Peyer's patch (tissue), 4 donors: ENCODE measurements at places on chromosomes 6 and 20.

DNA sequence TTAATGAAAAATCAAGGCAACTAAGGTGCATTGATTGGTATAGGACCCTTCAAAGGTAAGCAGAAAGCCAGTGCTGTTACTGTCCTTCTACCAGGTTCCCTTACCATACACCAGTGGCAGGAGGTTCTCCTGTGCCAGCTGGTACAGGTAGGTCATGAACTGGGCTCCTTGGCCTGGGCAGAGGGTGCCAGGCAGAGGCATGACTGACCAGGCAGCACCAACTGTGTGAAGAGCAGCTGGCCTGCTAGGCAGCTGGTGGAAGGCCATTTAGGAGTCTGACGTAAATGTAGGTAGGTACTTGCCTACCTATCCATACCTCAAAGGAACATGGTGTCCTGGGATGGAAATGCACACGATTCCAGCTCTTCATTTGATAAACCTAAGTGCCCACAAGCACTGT lies 23.3 kb downstream of the PCNA start:
- DNase-seq = no peak

DNA sequence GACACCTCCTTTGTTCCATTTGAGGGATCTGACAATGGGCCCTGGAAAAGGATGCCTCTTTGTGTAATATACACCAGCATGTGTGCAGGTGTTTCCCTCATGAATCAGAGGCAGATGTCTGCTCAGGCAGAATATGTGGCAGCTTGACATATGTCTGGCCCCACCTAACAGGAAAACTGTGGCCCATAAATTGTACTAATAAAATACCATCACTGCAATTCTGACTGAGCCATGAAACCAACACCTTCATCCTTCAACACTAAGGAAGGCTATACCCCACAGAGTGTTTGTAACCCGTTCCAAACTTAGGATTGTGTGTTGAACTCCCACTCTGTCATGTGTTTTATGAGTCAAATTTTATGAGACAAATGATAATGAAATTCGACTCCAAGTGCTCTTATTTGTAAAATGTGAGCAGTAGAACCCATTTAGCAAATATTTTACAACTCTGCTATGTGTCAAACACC lies 22.7 kb downstream of the LAMA4 start:
- DNase-seq = no peak

- no peak for DNase-seq
Observed at GRCh38 chr6:44527583-44528369, 140.3 kb downstream of the CDC5L start.

GRCh38 chr20:54466127-54466526 lies 9.3 kb upstream of the DOK5 start:
- no peak for DNase-seq

GRCh38 chr6:86128130-86128814 lies 485.6 kb upstream of the SYNCRIP start:
- DNase-seq = no peak

DNA sequence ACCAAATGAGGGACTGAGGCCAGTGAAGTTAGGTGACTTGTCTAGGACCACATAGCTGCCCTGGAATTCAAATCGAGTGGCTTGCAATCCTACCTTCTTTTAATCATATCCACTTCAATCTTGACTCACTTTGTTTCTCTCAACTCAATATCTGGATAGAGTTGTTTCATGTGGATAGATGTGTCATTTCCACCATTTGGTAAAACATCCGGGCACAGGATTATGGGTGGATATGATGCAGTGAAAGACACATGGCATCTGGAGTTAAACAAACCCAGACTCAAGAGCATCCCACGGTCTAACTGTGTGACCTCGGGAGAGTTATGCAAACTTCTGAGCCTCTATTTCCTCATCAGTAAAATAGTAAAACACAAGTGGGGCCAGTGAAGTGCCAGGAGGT lies 103.6 kb upstream of the CNKSR3 start:
- DNase-seq = no peak

DNA sequence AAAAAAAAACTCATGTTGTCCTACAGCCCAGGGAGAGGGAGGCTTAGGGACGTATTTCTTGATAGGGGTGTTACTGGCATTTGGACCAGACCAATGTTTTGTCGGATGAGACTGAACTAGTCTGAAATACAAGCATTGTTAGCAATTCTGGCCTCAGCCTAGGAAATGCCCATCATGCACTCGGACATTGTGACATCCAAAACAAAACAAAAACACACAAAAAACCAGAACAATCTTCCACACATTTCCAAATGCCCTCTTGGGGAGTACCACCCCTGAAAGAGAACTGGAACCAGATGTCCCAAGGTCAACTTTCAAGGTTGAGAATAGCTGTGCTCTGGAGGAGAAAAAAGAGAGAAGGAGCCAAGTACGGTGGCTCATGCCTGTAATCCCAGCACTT lies 299.1 kb upstream of the JARID2 start:
- no peak for DNase-seq

DNA sequence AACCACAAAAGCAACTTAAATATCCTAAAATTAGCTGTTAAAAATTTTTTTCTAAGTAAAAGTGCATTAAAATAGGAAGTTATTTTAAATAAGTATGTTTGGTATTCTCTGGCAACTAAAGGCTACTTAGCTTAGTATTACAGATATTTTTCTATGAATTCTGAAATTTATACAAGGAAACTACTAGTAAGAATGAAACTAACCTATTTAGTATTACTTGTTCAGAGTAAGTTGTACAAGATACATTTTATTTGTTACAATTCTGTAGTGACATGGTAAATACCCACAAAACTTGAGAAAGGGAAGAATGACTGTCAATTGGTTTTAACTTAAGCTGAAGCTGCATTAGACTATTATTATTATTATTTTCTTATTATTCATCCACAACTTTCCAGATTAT lies 6.5 kb downstream of the PHIP start:
- DNase-seq = no peak

GRCh38 chr6:35304299-35304698 lies 6.7 kb downstream of the DEF6 start:
- no peak for DNase-seq

- DNase-seq = no peak
Observed at GRCh38 chr6:129498541-129498940, 211.4 kb downstream of the ARHGAP18 start.

GRCh38 chr20:18571578-18571977 lies 4.3 kb downstream of the SMIM26 start:
- no peak for DNase-seq

DNA sequence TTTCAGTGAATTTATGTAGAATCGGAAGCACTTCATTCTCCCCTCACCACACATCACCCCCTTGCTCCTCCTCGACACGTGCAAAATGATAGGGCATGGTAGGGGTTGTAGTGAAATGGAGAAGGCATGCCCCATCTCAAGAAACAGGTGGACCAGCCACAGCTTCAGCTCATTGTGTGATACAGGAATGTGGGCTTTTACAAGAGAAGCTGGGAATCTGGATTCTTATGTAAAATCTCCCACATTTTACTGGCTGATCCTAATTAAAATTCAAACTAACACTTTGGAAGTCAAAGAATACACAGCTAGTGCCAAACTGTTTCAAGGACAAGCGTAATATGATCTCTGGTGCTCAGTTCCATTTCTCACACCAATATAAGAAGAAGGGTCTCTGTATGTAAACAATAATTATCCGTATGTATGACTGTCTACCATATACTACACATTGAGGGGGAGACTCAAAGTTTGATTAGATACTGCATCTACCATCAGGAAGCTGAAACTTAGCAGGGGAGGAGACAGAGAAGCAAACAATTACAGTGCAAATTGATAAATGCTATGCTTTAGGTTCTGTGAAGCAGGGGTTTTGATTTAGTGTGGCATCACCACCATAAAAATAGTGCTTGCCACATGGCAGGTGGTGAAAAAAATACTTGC lies 24.3 kb upstream of the KIAA0408 start:
- no peak for DNase-seq

GRCh38 chr20:19783966-19784401 lies 25.9 kb downstream of the RIN2 start:
- no peak for DNase-seq

DNA sequence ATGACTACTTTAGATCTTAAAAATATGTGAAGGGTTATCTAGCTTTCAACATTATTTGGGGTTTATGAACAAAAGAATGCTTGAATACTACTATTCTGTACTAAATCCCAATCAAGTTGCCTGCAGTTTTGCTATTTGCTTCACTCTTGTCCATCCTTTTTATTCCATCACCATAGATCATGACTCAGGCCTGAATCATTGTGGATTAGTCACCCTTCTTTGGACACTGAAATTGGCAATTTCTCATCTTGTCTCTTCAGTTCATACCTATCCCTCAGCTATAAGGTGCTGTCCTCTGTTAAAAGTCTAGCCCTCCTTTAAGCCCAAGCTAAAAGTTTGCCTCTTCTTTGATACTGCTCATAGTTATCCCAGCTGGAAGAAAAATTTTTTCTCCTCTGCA lies 199.1 kb downstream of the CENPW start:
- DNase-seq = no peak

GRCh38 chr6:37612475-37612874 lies 85.2 kb downstream of the MDGA1 start:
- DNase-seq = no peak

- DNase-seq = no peak
Observed at GRCh38 chr6:115740907-115741306, 319.8 kb downstream of the FRK start.

GRCh38 chr6:169780571-169781091 lies 29.2 kb downstream of the ERMARD start:
- DNase-seq = no peak

- DNase-seq = no peak
Observed at GRCh38 chr6:62236784-62237183, 49.2 kb downstream of the KHDRBS2 start.

GRCh38 chr6:79599725-79600259 lies 31.3 kb upstream of the SH3BGRL2 start:
- no peak for DNase-seq

DNA sequence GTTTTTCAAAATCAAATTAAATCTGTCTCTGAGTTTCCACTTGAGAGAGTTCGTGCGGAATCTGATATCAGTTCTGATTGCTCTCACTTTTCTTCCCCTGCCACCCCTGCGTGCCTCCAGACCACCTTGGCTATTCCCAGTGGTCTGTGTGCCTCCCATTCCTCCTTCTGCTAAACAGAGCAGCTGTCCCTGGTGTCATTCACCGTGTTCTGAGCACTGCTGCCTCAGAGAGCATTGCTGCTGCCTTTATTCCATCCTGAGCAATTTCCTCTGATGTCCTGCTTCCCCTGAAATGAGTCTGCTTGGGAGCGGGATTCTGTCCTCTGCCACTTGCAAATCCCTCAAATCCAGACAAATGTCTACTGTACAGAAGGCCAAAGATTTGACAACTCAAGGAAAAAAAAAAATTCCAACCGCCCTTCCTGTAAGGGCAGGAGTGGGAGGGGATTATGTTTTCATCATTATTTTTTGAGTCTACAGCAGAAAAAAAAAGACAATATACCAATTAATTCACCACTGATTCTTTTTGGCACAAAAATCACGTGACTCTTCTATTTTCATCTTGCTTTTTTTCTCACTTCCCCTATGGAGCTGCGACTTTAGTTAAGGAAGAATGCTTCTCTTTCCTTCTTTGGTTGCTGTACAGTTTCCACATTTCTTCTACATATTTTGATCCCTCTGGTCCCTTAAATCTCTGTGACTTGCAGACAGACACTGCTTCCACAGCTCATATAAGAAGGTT lies 833.0 kb downstream of the EPHA7 start:
- no peak for DNase-seq

GRCh38 chr20:25247518-25247955 lies 348 bp upstream of the PYGB start:
- peak; percentile 71 for DNase-seq

GRCh38 chr6:128822271-128822670 lies 60.7 kb upstream of the LAMA2 start:
- no peak for DNase-seq

GRCh38 chr6:111764238-111765175 lies 108.7 kb downstream of the FYN start:
- no peak for DNase-seq

DNA sequence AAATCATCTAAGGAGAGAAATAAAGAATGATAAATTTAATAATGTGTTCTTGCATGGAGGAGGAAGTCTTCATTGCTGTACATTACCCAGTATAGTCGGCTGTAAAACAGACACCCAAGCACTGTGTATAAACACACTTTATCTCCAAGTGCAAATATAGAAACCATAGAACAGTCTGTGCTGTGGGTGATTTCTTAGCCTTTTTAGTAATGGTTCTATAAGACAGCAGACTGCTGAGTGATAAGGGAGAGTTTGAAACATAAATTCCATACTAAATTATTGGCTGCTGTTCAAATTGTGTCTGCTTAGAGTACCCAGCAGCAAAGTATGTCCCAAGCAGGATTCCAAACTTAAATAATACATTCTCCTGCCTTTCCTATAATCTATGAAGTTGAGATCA lies 4.6 kb downstream of the FILIP1 start:
- no peak for DNase-seq

- DNase-seq = no peak
Observed at GRCh38 chr20:52904837-52905236, 67.3 kb upstream of the TSHZ2 start.

DNA sequence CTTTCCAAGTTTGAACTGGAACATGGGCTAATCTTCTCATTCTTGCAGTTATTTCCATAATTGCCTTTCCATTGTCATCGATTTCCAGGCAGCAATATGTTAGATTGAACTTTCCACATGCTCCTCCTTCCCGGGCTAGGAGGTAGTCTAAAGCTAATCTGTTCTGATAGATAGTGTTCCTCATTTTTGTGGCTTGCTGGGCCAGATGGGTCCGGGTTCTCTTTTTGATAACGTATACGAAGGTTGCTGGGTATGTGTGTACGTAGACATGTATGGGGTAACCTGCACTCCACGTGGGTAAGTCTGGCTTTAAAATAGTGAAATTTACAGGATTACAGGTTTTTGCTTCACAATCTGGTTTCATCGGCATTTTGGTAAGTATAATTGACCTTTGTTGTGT lies 14.0 kb upstream of the GMPR start:
- no peak for DNase-seq

DNA sequence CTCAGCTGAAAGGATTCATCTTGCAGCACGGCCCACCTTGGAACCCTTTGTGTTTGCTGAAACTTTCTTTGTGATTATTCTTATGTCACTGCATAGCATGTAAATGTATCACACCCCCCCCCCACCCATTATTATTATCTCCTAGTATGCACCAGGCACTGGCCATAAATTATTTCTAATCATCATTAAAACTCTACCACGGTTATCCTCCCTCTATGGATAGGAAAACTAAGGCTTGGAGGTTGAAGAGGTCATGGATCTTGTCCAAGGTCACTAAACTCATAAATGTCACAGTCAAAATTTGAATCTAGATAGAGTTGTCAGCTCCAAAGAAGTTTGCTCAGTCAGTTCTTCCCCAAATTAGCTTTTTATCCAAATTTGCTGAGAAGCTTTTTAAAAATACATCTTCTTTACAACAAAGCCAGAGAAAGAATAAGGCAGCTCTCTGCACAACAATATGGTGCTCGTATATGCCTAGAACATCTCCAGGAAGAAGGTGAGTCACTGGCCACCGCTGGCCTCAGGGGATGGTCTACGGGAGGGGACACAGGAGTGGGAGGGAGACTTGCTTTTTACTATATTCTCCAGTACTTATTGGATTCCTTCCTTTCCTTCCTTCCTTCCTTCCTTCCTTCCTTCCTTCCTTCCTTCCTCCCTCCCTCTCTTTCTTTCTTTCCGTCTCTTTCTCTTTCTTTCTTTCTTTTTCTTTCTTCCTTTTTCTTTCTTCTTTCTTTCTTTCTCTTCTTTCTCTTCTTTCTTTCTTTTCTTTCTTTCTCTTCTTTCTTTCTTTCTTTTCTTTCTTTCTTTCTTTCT lies 134.5 kb downstream of the VEGFA start:
- peak; percentile 19 for DNase-seq
